ENCODE measurements at places on chromosomes 12 and 14. TPM values are rescaled to one million over a fixed set of nuclear protein-coding genes. Genes with fewer than 3 reads are reported as not detected.
A peak's percentile ranks its signal among the peaks of the same experiment; 100 is the strongest.

DNA sequence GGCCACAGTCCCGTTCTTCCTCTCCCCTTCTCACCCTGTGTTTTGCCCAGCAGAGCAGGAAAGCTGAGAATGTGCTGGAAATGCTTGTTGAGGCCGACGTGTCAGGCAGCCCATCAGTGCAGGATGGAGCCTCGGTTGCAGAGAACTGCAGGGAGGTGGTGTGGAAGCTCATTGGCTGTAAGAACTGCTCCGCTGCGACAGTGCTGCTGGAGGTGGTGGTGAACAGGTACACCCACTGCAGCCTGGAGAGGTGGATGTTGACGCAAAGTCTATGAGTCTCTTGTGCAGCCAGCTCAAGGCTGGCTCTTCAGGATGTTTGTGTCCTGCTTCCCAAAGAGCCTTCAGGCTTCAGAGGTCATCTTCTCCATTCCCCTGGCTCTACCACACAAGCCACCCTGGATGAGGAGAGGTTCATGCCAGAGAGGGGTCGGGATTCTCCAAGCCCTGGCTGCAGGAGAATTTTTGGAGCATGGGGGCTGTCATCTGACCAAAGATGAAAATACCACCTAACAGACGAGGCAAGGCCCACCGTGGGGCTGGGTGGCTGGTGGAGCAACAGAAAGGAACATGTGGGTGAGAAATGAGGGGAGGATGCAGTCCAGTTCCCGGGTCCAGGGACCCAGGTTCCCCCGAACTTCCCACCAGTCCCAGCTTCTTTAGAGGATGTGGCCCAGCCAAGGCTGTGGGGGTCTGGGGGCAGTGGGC, 174.1 kb upstream of the PRMT8 start:
- no peak for DNase-seq

GRCh38 chr14:79638672-79639266, 572.5 kb downstream of the DIO2 start:
- no peak for DNase-seq

DNA sequence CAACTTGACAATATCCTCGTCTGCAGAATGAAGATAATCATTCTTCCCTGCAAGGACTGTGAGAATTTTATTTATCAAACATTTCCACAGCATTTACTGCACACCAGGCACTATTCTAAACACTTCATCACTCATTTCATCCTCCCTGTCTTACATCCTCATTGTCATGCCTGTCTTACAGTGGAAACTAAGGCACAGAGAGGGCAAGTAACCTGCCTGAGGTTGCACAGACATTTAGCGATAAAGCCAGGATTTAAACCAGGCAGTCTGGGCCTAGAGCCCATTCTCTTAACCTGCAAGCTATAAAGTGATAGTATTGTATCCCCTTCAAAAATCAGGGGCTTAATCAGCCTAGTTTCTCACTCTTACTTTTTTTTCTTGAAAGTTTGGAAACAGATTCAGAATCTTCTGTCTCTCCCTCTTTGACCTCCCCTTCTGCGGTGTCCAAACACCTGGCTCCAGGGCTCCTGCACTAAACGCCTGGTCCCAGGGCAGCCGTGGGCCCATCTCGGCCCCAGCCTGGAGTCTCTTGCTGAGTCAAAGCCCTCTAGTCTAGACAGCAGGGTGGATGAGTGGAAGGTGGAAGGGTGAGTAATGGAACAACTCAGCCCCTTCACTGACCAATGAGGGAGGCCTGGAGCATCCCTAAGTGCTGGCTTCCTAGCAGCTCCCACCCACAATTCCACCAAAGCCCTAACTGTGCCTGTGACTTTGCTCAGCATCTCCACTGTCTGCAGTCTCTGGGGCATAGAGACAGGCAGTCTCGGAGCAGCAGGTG, 12.5 kb downstream of the ISM2 start:
- DNase-seq: no peak

DNA sequence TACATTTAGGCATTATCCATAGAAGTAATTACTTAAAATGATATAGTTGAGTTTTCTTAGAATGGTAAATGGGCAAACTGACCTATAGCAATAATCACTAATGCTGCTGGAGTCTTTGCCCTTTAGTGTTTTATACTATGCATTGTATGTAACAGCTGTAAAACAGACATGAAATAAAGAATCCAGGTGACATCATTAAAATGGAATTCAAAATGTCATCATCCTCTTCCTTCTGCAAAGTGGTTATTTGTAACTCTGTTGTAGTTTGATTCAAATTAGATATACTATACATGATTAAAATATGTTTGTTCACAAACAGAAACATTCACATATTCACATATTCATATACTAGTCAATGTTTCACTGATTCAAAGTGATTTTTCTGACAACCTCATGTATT, 598.8 kb downstream of the SLC16A7 start:
- DNase-seq: no peak

DNA sequence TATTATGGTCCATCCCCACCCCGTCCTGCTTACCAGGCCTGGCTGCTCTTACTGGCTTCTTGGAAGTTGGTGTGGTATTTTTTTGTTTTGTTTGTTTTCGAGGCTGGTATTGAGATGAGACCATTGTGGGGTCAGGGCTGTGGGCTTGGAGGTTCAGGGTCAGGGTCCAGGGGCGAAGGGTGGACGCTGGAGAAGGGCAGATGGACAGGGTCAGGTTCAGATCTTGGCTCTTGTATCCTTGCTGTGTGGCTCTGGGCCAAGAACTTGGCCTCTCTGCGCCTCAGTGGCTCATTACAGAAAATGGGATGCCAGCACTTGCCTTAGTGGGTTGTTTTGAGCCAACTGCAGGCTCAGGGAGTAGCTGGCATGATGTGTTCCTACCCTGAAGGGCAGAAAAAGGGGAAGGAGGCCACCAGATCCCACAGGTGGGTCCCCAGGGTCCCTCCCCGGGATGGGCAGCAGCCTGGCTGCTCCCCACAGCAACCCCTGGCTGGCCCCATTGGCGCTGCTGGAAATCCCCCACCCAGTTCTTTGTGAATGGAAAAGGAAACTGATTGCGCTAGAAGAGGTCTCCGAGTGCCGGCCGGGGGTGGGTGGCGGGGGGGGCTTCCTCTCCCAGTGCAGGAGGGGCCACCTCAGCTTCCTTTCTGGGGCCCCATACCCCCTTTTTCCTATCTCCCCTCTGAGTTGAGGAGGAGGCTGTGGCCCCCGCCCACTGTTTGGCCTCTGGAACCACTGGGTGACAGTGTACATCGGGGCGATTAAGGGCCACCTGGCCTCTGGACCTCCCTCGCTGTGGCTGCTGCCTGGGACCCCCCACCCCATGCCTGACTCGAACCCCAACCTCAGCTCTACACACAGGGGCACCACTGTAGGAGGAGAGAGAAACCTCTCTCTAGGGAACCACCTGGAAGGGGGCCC, 25.0 kb downstream of the SH2B3 start:
- DNase-seq: no peak

GRCh38 chr12:120352117-120352516, 16.8 kb downstream of the MSI1 start:
- no peak for DNase-seq

- peak; percentile 55 for DNase-seq
Measured at GRCh38 chr14:85528897-85529631, 880 bp upstream of the FLRT2 start.

DNA sequence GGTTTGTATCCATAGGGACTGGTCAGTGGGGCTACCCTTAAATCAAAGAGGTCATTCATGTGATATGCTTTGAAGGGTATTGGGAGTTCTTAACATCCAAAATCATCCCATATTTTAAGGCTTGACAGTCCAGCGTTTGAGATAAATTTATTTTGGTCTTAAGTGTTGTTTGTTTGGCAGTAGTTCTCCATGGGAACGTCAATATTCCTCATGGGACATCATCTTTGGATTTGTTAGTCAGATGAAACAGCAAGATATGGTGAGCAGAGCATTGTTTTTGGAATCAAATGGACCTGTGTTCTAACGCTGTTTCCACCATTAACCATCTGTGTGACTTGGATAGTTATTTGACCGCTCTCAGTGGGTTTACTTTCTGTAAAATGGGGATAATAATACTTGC, 45.9 kb upstream of the GSG1 start:
- no peak for DNase-seq

GRCh38 chr12:77070382-77070781, 5.0 kb upstream of the E2F7 start:
- no peak for DNase-seq

DNA sequence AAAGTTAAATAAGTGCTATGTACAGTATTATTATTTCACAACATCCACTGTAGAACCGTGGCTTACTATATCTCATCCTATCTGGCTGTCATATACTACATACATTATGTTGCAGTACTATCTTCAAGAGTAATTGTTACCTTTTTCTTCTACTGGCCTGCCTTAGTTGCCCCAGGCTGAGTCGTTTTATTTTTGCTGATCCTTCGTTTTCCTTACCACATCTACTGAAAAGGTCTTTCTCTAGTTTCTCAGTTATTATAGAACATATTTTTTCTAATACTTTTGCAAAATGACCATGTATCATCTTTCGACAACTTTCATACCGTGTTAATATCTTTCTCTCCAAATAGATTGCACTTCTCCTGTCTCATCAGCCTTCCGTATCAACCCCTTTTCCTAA, 523.1 kb downstream of the SOX5 start:
- no peak for DNase-seq

GRCh38 chr14:53541411-53541810, 388.3 kb upstream of the DDHD1 start:
- no peak for DNase-seq

GRCh38 chr14:50874757-50875156, 2.9 kb downstream of the ABHD12B start:
- DNase-seq: no peak

DNA sequence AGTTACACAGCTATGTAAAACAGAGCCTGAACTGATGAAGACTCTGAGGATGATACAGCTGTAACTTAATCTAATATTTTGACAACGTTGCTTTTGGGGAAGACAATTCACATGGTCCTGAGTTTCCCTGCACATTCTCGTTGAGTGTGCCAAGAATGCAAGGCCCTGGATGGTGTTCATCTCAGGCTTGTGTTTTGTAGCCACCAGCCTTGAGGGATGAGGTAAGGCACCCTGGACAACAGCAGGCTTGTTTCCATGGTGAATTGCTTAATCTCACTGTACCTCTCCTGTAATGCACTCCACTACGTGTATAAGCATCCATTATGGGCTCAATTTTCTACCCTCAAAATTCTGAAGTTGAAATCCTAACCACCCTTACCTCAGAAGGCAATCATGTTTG, 2.1 kb downstream of the CATSPERB start:
- no peak for DNase-seq

DNA sequence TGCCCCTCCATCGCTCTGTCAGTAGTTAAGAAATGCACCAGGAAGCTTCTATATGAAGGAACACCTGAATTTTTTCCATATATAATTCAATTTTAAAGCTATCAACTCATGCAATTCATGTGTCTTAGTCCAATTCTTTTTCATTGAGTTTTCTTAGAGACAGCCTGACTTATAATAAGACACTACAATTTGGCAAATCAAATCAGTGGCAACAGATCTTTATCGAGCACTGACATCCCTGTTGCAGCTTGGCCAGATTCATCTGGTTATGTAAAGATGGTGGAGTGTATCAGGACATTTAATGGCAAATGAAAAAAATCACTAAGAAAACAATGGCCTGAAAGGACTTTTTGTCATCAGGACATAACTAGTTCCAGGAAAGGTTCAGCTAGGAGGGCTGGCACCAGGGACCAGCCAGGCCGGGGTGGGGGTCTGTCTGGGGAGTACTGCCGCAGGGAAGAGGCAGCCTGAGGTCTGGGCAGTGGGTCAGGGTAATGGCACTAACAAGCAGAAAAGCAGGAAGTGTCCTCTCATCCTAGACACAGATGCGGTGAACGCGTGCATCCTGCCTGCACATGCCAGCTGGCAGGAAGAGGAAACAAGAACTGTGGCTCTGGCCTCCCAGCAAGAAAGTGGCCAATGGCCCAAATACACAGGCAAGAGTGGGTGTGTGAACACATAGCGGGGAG, 100.5 kb upstream of the LMNTD1 start:
- no peak for DNase-seq

DNA sequence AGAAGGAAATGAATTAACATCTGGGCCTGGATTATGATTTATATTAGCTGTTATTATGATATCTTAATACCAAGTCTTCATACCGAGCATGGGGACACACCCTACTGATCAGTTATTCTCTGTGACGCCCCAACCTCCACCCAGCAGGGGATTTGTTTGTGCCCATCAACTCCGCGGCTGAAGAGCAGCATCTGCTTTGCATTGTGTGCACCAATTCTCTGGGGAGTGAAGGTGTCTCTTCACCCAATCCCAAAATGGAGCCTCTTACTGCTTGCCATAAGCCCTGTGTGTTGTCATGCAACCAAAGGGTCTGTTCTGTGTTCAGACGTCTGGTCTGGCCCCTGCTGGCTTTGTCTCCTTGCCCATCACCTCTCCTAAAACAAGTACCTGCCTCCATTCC, 25.4 kb downstream of the DHRS2 start:
- DNase-seq: no peak

Gene SLC25A47
- 0.37 TPM for polyA plus RNA-seq

Gene NUAK1
- polyA plus RNA-seq: 3.1 TPM

Gene PRPH
- polyA plus RNA-seq: 115 TPM

Gene ZFHX2
- polyA plus RNA-seq: 4.1 TPM

Gene INHBC
- polyA plus RNA-seq: 0.40 TPM

Gene ACSM4
- 0.04 TPM for polyA plus RNA-seq

Gene BATF
- polyA plus RNA-seq: 0.67 TPM

Gene PLEKHH1
- 110 TPM for polyA plus RNA-seq
